Stimulated activated CD4-positive, alpha-beta T cell treated with anti-CD3 and anti-CD28 coated beads, Interleukin-1b, Interleukin-23, amount 100 ng/mL, for 1 hour (primary cell): ENCODE measurements at places on chromosomes 16 and 17.

- DNase-seq = no peak
Observed at GRCh38 chr16:50737420-50737959, 4.4 kb upstream of the CYLD start.

GRCh38 chr16:75341564-75342307, 90.3 kb upstream of the BCAR1 start:
- DNase-seq = no peak

DNA sequence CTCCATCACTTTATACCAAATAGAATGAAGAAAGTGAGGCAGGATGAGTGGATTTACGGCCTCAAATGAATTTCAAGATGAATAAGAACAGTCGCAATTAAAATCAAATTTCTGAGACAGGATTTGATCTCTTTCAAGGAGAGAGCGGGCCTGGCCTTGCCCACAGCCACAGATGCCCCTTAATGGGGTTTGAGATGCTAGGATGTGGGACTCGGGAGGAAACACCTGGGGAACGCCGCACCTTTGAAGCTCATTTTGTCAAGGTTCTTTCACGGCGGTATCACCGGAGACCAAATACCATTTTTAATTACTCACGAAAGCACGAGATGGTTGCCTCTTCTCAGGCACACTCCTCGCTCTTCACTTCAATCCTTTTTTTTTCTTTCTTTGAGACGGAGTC, 178.1 kb upstream of the SDK2 start:
- DNase-seq = no peak

- DNase-seq = no peak
Observed at GRCh38 chr16:363766-364490, 6.4 kb downstream of the MRPL28 start.

GRCh38 chr17:41868568-41868967, 3.3 kb upstream of the KLHL11 start:
- no peak for DNase-seq

- peak; percentile 44 for DNase-seq
Observed at GRCh38 chr17:43389046-43389947, 9.5 kb upstream of the ARL4D start.

DNA sequence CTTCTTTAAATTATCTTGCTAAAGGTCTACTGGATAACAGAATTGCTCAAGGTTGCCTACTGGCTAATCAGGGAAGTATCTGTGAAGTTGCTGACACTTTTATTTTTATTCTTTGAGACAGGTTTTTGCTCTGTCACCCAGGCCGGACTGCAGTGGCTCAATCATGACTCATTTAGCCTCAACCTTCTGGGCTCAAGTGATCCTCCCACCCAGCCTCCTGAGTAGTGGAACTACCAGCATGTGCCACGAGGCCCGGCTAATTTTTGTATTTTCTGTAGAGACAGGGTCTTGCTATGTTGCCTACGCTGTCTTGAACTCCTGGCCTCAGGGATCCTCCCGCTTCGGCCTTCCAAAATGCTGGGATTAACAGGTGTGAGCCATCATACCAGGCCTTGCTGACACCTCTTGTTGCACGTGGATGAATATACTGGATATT, 43.1 kb downstream of the GLG1 start:
- DNase-seq = no peak

GRCh38 chr17:44199553-44200477, at the start of gene ATXN7L3:
ATXN7L3 (minus strand) TSS chr17:44199884; CDS start chr17:44198070, 1,814 bp downstream.
- DNase-seq = peak; percentile 100

DNA sequence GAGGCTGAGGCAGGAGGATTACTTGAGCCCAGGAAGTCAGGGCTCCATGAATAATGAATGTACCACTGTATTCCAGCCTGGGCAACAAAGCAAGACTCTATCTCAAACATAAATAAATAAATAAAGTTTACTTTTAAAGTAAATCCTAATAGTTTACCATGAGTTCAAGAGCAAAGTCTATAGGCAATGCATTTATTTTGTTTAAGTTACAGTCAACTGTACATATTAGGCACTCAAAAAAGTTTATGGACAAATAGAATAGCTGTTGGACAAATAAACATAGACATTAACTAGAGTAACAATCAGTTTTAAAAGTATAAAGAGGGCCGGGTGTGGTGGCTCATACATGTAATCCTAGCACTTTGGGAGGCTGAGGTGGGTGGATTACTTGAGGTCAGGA, 3.7 kb upstream of the AARSD1 start:
- no peak for DNase-seq

DNA sequence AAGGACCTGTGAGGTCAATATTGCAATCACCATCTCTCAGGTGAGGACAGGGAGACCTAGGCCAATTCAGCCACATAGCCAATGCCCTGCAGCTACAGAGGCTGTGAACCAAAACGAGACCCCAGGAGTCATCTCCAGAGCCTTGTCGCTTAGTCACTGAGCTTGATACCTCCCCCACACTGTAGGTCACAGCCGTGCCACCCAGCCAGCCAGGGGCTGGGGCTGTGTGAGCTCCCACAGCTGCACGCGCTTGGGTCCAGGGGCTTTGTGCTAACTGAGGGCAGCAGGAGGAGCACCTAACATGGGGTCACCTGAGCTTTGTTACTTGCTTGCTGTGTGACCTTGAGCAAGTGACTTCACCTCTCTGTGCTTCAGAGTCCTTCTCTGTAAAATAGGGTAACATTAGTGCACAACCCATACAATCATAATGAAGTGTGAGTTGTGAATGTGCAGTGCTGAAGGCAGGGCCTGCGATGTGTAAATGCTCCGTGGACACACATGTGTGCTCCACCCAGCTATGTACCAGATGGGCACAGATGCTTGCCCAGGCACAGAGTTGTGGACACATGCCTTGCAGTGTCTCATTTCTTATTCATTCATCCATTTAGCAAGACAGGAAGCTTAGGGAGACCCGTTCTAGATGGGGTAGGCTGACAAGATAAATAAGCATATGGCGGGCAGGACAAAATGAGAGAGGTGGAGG, 25.9 kb downstream of the SBK1 start:
- DNase-seq = no peak

DNA sequence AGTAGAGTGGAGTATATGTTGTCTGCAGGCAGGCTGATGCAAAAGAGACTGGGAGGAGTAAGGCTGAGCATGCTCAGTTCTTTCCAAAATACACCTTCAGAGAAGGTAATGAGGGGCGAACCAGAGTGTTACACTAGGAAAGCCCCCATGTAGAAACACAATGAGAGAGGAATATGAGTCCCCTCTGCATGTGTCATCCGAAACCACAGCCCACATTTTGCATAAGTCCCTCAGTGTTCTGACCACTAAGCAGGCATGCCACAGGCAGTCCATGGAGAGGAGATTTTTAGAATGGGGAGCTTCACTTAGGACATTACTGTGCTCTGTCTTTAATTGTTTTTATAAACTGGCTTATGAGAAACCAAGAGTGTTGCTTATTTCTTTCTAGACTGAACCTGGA, 32.0 kb downstream of the SLC6A2 start:
- DNase-seq = no peak

DNA sequence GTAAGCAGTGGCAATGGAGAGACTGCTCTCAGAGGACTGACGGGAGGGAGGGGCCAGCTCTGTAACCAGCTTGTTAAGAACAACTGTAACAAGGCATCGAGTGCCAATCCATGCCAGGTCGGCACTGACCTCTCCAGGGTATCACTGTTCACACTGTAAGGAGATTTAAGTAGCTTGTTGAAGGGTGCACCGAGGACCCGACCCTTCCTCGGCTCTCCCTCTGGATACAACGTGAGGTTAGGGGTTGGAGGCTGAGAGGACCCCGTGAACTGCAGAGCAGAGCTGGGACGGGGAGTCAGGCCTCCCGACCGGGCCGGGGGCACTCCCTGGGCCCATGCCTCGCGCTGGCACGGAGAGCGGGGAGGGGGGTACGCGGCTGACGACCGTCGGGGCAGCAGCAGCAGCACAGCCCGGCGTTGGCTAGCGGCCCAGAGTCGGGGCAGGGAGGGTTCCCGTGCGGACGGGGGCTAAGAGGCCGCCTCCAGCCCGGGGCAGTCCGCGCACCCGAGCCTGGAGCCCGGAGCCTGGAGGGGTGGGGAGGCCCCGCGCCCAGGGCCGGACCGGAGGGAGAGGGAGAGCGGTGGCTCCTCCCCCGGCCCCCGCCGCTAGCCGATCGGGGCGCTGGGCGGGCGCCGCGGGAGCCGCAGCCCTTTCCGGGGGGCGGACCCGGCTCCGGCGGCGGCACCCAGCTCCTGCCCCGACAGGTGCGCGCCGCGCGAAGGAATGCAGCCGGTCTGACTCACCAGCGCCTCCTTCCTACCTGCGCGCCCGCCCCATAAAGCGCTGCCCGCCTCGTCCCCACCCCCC, at the start of gene ITGB4:
Gene ITGB4 (plus strand): TSS at position 804 of the 807 bp plus-strand sequence. CDS start 3,245 bp downstream, outside the sequence.
- peak; percentile 15 for DNase-seq
